ENCODE measurements at places on chromosomes 2 and 18. TPM values are rescaled to one million over a fixed set of nuclear protein-coding genes. Genes with fewer than 3 reads are reported as not detected.

GRCh38 chr2:44715671-44716081 is 225.8 kb upstream of the SIX3 start:
- DNase-seq: peak; percentile 38

DNA sequence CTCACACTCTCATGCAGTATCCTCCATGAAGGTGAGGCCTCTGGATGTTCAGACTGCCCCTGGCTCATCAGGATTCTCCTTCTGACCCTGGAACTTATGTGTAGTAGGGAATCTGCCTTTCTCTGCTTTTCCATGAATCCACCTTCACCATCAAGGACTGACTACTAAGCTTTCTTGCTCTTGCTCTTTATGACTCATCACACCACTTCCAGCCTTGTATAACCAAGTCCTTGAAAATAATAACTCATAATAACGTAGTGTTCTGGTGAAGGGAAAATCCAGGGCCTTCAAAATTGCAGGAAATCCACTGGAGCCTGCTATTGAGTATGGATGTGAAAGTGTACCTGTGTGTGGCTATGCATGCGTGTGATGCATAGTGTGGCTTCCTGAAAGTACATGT is 11.3 kb upstream of the KCNS3 start:
- DNase-seq: no peak

Gene ADCYAP1
- total RNA-seq: 0.10 TPM

GRCh38 chr2:85987266-85988174 is 98.7 kb upstream of the ST3GAL5 start:
- no peak for DNase-seq

GRCh38 chr2:83900862-83901261 is 558.2 kb downstream of the SUCLG1 start:
- DNase-seq: no peak

Gene ZC3H6
- total RNA-seq: 4.3 TPM

DNA sequence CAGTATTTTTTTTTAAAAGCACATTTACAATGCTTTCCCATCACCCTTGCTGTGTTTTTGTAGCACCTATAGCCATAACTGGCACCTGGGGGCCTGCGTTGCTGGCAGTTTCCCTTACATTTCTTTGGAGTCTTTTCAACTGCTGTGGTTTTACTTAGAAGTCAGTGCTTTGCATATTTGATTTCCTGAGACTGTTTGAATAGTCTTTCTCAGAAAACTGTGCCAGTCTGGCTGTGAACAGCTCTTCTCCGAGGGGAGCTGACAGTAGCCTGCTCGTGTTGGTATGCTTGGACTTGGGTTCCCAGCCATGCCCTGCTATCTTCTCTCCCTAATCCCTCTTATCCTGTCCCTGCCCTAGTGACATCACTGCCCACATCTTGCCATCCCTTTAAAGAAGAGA is 81.5 kb downstream of the DPP4 start:
- peak; percentile 47 for DNase-seq

Gene OSBPL6
- total RNA-seq: 10.7 TPM

- DNase-seq: peak; percentile 78
Measured at GRCh38 chr18:63336366-63337099, 17.0 kb upstream of the BCL2 start.

DNA sequence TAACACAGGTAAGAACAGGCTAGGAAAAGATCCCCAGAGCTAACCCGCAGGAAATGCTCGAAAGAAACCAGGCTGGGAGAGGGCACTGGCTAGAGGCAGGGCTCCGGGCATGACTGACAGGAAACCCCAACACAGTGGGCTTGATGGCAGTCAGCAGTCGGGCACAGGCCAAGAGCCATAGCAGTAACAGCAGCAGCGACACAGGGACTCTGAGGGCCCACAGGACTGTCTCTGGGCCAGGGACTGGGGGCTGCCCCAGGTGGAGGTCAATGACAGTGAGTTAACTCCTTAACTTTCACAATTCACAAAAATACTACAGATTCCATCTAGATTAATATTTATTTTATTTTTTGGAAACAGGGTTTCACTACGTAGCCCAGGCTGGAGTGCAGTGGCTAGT is 37.3 kb upstream of the ASPRV1 start:
- DNase-seq: no peak

Gene COLEC11
- not detected for total RNA-seq

Gene LIMS2
- 3.3 TPM for total RNA-seq

DNA sequence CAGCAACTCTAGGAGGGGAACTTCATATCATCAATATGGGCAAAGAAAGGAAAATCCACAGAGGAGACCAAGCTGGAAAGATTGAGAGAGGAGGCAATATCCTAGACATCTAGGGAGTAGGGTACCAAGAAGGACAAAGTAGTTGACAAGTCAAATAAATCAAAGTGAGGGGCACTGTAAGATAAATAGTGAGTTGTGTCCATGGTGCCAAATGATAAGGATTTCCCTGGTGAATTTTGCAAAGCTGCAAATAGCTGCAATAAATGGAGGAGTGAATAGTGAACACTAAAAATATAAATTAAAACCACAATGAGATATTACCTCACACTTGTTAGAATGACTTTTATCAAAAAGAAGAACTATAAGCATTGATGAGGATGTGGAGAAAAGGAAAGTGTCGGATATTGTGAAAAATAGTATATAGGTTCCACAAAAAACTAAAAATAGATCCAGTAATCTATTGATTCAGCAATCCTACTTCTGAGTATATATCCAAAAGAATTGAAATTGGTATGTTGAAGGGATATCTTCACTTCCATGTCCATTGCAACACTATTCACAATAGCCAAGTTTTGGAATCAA is 258.2 kb upstream of the FN1 start:
- no peak for DNase-seq

DNA sequence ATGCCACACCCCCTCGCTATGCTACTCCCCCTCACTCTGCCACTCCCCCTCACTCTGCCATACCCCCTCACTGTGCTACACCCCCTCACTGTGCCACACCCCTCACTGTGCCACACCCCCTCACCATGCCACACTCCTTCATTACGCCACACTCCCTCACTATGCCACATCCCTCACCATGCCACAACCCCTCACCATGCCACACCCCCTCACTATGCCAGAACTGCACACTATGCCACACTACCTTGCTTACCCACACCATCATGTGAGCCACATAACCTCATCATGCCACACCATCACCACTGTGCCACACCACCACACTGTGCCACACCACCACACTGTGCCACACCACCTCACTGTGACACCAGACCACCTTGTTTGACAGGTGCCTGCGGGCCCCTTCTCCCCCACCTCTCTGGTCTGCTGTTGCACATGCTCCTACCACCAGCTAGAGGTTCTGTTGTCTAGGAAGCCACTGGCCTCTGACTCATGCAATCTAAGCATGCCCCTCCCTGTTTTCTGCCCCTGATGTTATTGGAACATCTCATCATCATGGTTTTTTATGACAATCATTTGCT is 22.0 kb downstream of the MARCHF4 start:
- DNase-seq: peak; percentile 66

DNA sequence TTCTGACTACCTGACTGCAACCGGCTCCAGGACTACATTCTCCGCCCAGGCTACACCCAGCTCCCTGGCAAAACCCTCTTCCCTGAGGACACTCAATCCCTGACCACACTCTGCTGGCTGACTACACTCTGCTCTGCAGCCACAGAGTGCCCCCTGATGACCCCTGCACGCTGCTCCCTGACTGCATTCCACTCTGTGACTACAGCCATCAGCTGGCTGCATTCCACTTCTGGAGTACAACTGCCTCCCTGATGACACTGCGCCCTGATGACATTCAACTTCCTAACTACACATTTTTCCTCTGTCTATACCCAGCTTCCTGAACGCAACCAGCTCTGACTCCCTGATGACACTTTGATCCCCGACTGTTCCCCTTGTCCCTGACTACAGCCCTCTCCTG is 71.3 kb upstream of the NRXN1 start:
- peak; percentile 5 for DNase-seq

Gene CENPA
- 67.8 TPM for total RNA-seq

DNA sequence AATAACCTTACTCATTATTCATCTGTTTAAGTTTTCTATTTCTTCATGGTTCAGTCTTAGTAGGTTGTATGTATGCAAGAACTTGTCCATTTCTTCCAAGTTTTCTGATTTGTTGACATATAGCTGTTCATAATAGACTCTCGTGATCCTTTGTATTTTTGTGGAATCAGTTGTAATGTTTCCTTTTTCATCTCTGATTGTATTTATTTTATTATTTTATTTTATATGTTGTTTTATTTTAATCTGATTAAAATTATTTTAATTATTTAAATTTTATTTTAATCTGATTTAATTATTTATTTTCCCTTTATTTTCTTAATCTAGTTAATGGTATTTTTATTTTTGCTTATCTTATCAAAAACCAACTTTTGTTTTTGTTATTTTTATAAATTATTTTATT is 43.5 kb upstream of the SLC9A2 start:
- DNase-seq: no peak

- peak; percentile 66 for DNase-seq
Measured at GRCh38 chr18:58186258-58186948, 142.4 kb downstream of the NEDD4L start.

Gene RNU2-63P
- not detected for total RNA-seq

Gene TTN
- 0.12 TPM for total RNA-seq

DNA sequence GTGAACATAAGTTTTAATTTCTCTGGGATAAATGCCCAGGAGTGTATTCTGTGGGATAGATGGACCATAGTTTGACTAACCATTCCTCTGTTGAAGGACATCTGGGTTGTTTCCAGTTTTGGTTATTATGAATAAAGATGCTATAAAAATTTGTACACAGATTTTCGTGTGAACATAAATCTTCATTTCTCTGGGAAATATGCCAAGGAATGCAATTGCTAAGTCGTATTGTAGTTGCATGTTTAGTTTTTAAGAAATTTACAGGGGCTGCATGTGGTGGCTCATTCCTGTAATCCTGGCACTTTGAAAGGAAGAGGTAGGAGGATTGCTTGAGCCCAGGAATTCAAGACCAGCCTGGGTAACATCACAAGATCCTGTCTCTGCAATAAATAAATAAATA is 6.9 kb upstream of the SLC11A1 start:
- no peak for DNase-seq

DNA sequence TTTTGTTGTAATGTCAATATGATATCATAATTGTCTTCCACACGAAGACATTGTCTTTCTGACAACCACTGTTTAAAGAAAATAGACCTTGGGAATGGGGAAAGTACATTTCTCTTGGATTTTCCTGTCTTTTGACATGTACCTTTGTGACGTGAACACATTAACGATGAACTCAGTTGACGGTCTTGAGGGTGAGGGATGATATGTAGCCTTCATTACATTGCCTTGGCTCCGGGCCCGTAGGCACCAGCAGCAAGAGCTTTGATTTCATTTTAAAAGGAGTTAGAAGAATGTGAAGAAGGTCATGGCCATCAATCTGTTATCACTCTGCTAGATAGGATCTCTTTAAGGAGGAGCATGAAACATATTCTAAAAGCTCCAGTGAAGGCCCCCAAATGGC is 80.9 kb downstream of the LYPD6B start:
- DNase-seq: peak; percentile 17

- no peak for DNase-seq
Measured at GRCh38 chr2:114128725-114129124, 238.8 kb downstream of the ACTR3 start.
